COR-L47 (cell line): ENCODE measurements at places on chromosomes 13 and 19.

- peak; percentile 64 for DNase-seq
These were observed 85.0 kb upstream of the UBL3 start for GRCh38 chr13:29935309-29935981.

GRCh38 chr13:23778879-23779278 is 110.3 kb downstream of the MIPEP start:
- DNase-seq: no peak

DNA sequence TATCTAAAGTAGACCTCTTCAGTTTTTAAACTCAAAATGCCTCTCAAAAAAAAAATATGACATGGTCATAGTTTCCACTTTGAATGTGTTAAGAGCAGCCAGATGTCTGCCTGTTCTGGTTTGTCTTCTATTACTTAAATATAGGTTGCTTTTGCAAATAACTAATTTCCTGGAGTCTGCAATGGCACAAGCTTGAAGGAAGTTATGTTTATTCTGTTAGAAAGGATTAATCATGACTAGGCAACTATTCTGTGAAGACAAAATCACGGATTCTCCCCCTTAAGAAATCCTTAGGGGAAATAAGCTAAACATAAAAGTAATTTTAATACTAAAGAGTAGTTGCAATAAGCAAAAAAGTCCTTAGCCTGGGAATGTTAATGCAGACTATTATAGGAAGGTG is 26.3 kb downstream of the SKA3 start:
- no peak for DNase-seq

DNA sequence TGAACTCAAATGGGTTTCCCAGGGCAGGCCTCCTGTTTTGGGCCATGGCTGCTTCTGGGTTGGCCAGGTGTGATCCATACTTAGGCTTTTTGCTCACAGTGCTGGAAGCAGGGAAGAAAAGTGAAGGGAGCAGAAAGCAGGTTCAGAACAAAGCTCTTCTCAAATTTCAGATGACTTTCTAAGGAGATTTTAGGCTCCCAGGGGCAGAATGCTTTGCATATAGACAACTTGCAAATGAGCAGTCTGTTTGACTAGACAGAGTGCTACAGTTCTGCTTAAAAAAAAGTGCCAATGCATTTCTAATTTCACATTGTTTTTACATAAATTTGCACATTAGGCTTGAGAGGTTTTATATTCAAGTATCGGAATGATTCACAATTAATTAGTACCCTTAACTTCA is 2.6 kb upstream of the SLC10A2 start:
- DNase-seq: no peak

- DNase-seq: no peak
These were observed 899.8 kb downstream of the GPC5 start for GRCh38 chr13:92297971-92298942.

DNA sequence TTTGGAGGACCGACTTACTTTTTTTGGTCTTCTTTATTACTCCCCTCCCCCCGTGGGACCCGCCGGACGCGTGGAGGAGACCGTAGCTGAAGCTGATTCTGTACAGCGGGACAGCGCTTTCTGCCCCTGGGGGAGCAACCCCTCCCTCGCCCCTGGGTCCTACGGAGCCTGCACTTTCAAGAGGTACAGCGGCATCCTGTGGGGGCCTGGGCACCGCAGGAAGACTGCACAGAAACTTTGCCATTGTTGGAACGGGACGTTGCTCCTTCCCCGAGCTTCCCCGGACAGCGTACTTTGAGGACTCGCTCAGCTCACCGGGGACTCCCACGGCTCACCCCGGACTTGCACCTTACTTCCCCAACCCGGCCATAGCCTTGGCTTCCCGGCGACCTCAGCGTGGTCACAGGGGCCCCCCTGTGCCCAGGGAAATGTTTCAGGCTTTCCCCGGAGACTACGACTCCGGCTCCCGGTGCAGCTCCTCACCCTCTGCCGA is 409 bp downstream of the FOSB start:
- no peak for DNase-seq

GRCh38 chr19:9966448-9966847 is 30.1 kb upstream of the OLFM2 start:
- no peak for DNase-seq

DNA sequence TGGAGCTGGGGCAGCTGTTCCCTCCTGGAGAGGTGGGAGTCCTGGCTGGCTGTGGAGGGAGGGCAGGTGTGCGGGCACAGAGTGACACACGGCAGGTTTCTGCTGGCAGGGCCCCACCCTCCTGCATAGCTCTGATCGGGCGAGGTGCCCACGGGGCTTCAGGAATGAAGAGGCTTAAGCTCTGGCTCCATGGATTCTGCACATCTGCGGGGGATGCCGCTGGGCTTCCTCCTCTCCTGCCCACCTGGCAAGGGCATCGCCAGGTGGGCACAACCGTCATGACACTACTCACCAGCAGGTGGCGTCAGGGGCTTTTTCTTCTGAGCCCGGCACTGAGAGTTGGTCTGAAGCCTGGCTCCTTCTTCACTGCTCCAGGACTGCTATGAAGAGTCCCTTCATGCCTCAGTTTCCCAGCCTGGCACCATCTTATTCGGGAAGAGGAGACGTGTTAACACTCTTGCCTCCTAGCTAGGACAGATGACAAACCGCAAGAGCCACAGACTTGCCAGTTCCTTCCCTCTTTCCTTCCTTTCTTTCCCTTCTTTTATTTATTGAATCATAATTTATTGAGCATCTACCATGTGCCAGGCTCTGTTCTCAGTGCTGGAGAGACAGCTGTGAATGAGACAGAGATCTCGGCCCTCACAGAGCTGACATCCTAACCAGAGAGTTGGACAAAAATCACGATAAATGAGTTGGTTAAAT is 15.2 kb upstream of the PAK4 start:
- peak; percentile 50 for DNase-seq

DNA sequence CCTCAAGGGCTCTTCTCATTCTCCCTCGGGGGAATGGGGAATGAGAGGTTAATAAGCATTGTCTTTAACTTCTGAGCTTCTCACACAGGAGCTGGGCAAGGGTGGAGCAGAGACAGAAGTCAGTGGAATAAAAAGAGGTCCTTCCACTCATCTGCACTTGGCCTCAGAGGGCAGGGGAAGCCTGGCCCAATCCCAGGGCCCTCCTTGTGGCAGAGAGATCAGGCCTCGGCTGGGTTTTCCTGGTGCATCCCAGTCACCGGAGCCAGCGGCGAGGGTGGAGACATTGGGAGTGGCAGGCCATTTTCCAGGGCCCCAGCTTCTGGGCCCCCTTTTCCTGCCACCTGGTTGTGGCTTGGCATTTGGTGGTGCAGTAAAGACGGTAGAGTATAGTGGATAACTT is 10.6 kb downstream of the CALM3 start:
- DNase-seq: no peak

GRCh38 chr19:46610851-46611770 is 10.0 kb downstream of the CALM3 start:
- DNase-seq: no peak

GRCh38 chr19:46126086-46126580 is 1.6 kb upstream of the IGFL3 start:
- no peak for DNase-seq

GRCh38 chr19:12828494-12828893 is 5.9 kb downstream of the RTBDN start:
- DNase-seq: peak; percentile 8

- DNase-seq: no peak
These were observed 394.2 kb downstream of the ITGBL1 start for GRCh38 chr13:101846701-101847100.

DNA sequence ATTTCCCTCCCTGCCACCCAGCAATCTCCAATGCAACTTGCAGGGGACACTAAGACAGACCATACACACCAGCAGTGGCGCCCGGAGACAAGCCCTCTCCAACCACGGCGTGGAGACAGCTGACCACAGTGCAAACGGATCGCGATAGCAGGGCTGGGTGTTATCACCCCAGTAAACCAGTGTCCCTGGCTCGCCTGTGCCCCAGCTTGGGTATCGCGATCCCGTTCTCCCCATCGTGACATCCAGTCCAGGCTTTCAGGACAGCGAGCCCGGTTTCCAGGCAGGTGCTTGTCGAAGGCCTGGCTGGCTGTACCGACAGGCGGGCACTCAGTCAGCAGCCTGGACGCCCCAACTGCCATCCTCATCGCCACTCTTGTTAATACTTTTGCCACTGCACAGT is 20.7 kb upstream of the NANOS2 start:
- no peak for DNase-seq
